Kidney (tissue), 22 donors: ENCODE measurements at places on chromosomes 3 and 15. TPM values are rescaled to one million over a fixed set of nuclear protein-coding genes. Genes with fewer than 3 reads are reported as not detected.

DNA sequence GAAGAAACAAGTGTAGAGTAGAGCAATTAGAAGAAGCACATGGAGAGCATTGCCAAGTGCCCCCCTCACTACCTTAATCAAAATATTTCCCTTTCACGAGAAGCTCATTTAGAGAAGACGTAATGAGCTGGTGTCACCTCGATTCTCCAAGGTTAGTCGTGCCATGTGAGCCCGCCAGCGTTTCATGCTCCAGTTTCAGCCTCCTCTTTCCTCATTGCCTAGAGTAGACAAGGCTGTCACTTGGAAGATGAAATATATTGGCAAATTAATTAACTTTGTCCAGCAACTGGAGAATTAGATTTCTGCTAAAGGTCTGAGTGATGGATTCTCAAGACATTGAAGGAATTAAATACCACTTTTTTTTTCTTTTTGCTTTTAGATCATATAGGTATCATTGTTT lies 399.6 kb downstream of the TUSC7 start:
- no peak overlapping the region for H3K4me3 ChIP-seq
- H3K36me3 ChIP-seq: no peaks in the 10 kb centered on the region
- no peak overlapping the region for H3K27ac ChIP-seq
- DNase-seq: peak; percentile 16

The SLC51A gene
- 0.98 TPM for total RNA-seq

DNA sequence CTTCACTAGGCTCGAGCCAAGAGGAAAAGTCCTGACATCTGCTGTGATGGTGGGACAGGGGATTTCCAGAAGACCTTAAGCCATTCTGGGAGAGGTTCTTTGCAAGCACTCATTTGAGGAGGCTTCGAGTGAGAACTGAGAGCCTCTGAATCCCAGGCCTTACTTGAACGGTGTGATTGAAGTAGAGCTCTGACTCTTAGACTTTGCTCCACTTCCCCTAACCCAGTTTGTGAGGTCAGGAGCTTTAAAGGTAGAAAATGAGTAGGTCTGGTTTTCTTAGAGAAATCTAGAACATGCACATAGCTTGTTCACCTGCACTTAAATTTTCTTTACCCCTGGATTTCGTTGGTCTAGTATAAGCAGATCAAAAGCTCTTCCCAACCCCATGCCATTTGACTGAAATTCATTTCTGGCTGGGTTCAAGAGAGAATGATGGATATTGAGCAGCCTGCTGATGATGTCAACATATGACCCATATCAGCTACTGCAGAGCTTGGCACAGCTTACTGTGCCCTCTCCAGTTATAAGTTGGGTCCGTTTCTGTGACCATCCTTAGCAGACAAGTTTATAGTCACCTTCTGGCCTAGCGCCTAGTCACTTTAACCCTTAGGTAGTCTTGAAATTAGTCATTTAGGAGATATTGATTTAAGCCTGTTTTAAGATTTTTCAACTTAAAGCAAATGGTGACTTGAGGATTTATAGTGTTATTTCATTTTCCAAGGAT lies 229.2 kb upstream of the CHRM5 start:
- no peaks in the 10 kb centered on the region for H3K36me3 ChIP-seq
- no peaks in the 10 kb centered on the region for H3K27me3 ChIP-seq
- H3K4me1 ChIP-seq: no peaks in the 10 kb centered on the region
- H3K4me3 ChIP-seq: no peak overlapping the region
- no peak for DNase-seq
- no peak overlapping the region for H3K27ac ChIP-seq

- H3K27me3 ChIP-seq: no peaks in the 10 kb centered on the region
- H3K4me1 ChIP-seq: no peaks in the 10 kb centered on the region
- H3K27ac ChIP-seq: no peak overlapping the region
- DNase-seq: no peak
Observed at GRCh38 chr3:37031096-37031682, 37.9 kb downstream of the MLH1 start.

DNA sequence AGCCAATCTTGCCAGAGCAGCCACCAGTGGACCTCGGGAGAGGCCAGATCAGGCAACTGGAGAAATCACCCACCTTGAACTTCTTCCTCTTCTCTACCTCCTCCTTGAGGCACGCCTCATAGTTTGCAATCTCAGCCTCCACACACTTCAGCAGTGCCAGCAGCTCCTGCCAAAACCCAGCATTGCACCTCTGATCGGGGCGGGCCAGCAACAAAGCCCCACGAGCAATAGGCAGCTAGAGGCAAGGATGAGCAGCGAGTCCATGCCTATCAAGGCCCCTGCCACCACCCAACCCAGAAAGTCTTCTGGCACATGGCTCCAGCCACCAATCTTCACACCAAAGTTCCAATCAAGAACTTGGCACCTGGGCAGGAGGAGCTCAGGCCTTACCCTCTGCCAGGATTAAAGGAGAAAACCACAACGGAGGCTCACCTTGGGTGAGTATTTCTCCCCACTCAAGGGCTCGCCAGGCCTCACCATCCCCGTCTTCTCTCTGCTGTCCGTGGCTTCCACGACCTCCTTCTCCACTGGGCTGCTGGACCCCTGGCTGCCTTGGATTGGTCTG lies 42.1 kb downstream of the SEMA3G start:
- H3K4me3 ChIP-seq: no peak overlapping the region
- H3K27me3 ChIP-seq: no peaks in the 10 kb centered on the region
- no peak overlapping the region for H3K27ac ChIP-seq
- no peak for DNase-seq

The RASL12 gene
- 7.6 TPM for total RNA-seq

DNA sequence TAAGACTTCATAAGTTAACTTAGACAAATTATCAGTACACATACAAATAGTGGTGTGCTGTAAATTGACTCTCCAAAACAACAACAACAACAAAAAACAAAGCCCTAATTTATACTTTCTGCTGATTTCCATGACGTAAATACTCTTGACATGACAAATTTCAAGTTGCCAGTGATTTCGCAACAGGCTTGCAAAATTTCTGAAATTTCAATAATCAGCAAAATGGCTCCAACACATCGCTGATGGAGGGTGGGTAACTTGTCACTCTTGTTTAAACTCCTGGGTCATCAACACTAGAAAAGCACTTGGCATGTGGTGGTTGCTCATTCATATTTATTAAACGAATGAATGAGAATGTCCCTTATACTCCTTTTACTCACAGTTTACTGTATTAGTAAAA lies 205.2 kb upstream of the SATB1 start:
- DNase-seq: no peak
- no peak overlapping the region for H3K4me3 ChIP-seq
- no peak overlapping the region for H3K27ac ChIP-seq
- H3K4me1 ChIP-seq: no peaks in the 10 kb centered on the region
- no peaks in the 10 kb centered on the region for H3K27me3 ChIP-seq

The SLC12A1 gene
- total RNA-seq: 201 TPM

The SNAPC5 gene
- total RNA-seq: 29.6 TPM

The PLSCR2 gene
- total RNA-seq: 1.4 TPM

DNA sequence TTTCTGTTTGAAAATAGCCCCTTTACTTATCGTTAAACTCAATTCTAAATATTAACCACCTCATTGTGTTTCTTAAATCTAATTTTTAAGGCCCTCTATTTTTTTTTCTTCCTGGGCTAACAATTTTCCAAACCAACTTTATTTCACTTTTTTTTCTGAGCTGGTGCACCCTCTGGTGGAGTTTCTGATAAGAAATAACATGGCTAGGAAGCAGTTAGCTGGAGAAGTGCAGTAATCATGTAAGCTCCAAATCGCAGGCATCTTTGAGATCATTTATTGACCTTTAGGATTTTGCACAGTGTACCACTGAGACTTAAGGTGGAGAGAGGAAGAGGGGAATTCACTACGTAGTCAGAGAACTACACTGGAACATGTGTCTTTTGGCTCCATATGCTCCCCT lies 6.4 kb downstream of the TMEM207 start:
- no peak overlapping the region for H3K4me3 ChIP-seq
- no peaks in the 10 kb centered on the region for H3K4me1 ChIP-seq
- no peak for DNase-seq
- no peaks in the 10 kb centered on the region for H3K36me3 ChIP-seq
- H3K27ac ChIP-seq: no peak overlapping the region

GRCh38 chr3:184241447-184242296 lies 7.1 kb downstream of the ALG3 start:
- DNase-seq: no peak
- H3K4me1 ChIP-seq: peaks cover 3% of the 10 kb centered on the region
- no peak overlapping the region for H3K27ac ChIP-seq
- H3K27me3 ChIP-seq: no peaks in the 10 kb centered on the region
- no peak overlapping the region for H3K4me3 ChIP-seq

The CHRNA7 gene
- 1.6 TPM for total RNA-seq

DNA sequence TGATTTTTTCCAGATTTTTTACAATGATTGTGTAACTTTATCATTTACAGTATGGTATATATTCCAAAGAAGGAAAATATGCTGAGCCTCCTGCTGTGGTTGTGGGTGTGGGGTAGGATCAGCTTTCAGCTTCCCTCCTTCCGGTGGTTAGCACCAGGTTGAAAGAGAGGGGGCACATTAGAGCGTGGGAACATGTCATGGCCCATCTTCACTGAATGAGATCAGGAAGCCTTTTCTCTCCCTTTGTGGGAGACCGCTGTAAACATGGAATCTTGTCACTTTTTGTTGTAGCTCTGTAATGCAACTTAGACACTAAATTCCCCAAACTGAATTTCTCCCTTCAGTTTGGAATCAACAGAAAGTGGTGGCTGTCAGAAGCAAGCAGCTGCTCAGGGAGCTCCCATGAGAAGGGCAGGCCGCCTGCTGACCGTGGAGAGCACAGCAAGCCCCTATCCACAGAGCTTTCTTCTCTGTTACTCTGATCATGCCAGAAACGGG lies 86.7 kb upstream of the LIMD1 start:
- no peaks in the 10 kb centered on the region for H3K27me3 ChIP-seq
- DNase-seq: peak; percentile 68
- no peak overlapping the region for H3K4me3 ChIP-seq
- no peak overlapping the region for H3K27ac ChIP-seq
- no peaks in the 10 kb centered on the region for H3K36me3 ChIP-seq

DNA sequence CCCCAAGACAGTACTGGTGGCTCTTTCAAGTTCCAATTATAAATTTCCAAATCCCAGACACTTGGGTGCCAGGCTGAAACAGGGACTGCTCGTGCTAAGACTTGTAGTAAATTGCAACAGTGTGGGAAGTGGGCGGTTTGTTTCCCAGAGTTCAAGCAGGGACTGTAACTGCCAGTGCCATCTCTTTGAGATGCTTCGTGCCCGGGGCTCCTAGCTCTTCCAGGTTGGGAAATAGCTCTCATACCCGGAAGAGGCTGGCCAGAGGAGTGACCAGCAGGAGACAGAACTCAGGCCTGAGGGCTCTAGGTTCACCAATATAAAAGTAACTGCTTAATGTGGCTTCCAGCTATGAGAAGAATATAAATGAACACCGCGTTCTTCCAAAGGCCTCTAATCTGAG lies 54.0 kb upstream of the NEO1 start:
- H3K4me3 ChIP-seq: no peak overlapping the region
- H3K4me1 ChIP-seq: no peaks in the 10 kb centered on the region
- DNase-seq: no peak
- no peak overlapping the region for H3K27ac ChIP-seq
- no peaks in the 10 kb centered on the region for H3K36me3 ChIP-seq

DNA sequence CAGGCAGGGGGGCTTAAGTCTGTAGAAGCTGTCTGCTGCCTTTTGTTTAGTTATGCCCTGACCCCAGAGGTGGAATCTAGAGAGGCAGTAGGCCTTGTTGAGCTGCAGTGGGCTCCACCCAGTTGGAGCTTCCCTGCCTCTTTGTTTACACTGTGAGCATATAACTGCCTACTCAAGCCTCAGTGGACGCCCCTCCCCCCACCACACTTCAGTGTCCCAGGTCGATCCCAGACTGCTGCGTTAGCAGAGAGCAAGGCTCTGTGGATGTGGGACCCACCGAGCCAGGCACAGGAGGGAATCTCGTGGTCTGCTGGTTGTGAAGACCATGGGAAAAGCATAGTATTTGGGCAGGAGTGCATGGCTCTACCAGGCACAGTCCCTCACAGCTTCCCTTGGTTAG lies 446.8 kb upstream of the RARB start:
- no peak overlapping the region for H3K4me3 ChIP-seq
- no peaks in the 10 kb centered on the region for H3K4me1 ChIP-seq
- no peak overlapping the region for H3K27ac ChIP-seq
- no peaks in the 10 kb centered on the region for H3K36me3 ChIP-seq
